Myocyte (in vitro differentiated cells): ENCODE measurements at places on chromosomes 1 and 21. TPM values are rescaled to one million over a fixed set of nuclear protein-coding genes. Genes with fewer than 3 reads are reported as not detected.

HES2 gene
- 12.5 and 24.4 TPM in 2 replicates for total RNA-seq

DNA sequence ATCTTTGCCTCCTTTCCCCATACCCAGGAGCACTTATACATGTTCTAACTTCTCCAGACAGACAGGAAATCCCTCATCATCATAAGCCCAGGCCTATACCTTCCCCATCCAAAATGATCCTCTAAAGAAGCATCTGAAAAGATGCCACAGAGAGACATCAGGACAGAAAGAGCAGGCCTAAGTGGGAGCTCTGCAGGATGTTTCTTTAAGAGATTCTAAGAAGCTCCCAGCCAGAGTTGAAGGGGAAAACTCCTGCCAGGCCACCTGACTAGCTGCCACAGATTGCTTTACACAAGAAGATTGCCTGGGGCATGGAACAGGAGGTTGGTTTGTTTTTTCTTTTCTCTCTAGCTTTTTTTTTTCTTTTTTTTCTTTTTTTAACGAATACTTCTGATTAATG lies 275.8 kb downstream of the VAV3 start:
- no peak for DNase-seq

BRDT gene
- not detected in 2 replicates for total RNA-seq

RASSF5 gene
- 0.11 and 0.16 TPM in 2 replicates for total RNA-seq

GRCh38 chr1:212539737-212540430 lies 68.7 kb upstream of the ATF3 start:
- DNase-seq, result peak; percentile 61

DNA sequence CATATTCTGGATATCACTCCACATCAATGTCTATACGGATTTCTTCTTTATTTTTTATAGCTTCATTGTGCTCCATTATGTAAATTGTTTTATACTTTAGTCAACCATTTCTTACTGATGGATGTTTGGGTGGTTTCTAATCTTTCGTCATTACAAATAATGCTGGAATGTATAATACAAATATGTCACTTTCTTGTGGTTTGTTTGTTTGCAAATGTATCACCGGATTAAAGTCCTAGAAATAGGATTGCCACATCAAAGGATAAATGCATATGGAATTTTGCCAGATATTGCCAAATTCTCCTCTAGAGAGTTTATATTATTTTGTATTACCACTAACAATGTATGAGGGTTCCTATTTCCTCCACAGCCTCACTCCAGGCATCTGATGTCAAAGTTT lies 48.7 kb upstream of the PRDM2 start:
- peak; percentile 3 for DNase-seq

DNA sequence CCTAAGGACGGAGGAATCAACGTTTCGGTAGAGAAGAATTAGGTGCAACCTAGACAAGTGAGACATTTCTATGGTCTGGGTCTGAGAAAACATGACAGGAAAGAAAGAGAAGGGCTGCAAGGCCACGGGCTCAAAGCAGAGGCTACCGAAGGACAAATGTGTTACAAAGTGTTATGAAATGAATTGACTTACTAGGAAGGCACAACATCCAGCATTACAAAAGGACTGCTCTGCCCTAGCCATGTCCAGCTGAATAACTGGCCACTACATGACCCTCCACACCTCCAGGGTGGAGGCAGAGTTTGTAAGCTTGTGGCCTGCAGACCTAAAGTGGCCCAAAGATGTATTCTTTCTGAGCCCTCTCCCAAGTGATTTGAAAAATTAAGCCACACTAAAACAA lies 133.6 kb downstream of the GDAP2 start:
- DNase-seq, result no peak

HEYL gene
- 84.9 and 91.9 TPM in 2 replicates for total RNA-seq

DNA sequence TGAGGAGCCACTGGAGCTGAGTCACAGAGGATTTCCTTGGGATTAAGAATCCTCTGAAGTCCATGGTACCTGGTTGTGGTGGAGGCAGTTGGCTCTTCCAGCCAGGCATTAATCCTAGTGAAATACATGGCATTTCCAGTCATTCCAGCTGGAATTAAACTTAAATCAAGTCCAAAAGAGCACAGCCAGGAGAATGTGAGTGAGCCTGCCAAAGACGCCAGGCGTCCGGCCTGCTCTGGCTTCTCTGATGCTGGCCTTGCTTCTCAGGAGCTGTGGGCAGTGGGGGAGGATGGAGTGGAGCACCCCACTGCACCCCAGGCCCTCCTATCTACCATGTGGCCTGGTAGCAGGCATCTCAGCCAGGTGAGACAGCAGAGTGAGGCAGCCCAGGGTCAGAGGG lies 23.4 kb upstream of the TENT5C start:
- no peak for DNase-seq

CD84 gene
- not detected in 2 replicates for total RNA-seq

COL16A1 gene
- 27.9 and 37.7 TPM in 2 replicates for total RNA-seq

GRCh38 chr1:177865807-177866206 lies 104.1 kb downstream of the SEC16B start:
- no peak for DNase-seq

DNA sequence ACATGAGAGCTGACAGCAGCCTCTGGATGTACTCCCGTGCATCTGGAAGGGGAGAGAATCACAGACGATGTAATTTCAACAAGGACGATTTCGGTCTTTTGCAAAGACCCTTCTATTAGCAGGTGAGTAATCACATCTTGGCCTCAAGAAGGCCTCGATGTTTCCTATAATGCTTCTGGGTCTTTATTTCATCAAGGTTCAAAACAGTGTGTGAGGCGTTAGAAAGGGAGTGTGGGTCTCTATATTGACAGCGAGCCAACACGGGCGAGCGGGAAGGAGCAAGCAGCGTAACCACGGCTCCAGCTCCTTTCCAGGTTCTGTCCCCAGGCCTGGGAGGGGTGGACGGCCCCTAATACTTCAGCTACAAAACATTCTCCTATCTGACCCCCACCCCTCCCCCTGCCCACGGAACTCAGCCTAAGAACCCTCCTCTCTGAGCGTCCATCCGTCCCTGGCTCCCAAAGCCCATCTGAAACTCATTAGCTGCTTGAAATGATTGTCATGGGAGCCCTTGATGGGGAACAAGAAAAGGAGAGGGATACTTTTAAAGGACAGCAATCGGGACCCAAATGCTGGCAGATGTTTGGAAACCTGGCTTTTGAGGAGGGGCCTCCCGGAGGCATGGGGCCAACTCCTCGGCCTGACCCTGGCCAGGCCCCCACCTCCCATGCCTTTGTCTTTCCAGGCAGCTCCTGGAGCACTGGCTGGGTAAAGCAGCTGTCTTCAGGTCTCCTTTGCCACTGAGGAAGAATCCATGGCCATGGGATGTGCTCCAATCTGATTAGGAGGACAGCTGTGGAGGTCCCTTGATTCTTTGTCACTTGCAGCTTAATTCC lies 250.8 kb downstream of the FOXD2 start:
- DNase-seq, result no peak

- DNase-seq, result no peak
These were observed 22.6 kb upstream of the FCGR2A start for GRCh38 chr1:161482610-161483009.

GRCh38 chr21:44730951-44731579 lies 19.7 kb upstream of the TSPEAR start:
- DNase-seq, result no peak

DNA sequence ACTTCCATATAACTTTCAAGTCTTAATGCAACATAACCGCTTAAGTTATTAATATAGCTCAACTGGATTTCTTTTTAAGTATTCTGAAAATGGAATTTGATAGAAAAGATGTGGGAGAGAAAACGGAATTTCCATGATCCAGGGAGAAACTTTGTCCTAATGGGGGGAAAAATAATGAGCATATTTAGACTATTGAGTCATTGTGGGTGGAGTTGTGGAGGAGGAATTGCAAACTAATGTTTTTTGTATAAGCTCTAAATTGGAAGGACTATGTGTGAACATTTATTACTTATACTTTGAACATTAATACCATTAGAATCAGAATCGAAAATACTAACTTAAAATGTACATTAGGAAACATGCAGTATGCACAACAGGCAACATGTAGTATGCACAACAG lies 159.9 kb upstream of the NEGR1 start:
- DNase-seq, result no peak

NR5A2 gene
- total RNA-seq, result not detected in 2 replicates

- DNase-seq, result no peak
These were observed 8.7 kb downstream of the ZNF687 start for GRCh38 chr1:151290709-151291303.

DNA sequence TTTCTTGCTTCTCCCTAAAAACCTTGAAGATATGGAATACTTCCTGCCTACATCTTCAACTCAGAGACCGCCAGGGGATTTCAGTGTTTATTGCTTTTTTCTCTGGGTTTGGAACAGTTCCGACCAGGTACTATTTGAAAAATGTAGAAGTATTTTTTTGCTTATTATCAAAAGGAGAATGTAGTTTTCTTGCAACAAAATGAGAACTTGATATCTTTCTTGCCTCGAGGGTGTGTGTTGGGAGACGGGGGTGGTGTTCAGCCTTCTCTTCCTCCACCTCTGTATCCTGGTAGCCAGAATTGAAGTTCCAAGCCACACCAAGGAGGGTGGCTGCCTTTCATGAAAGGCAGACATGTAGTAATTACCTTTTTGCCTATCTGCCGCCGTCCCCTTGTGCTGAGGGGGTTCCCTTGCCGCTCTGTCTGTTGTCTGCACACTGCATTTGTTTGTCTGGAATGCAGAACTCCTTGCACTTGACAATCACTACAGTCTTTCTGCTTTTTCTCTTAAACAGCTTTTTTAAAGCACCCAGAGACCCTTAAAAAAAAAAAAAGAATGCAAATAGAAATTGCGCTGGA lies 212.1 kb downstream of the PBX1 start:
- DNase-seq, result no peak

DNA sequence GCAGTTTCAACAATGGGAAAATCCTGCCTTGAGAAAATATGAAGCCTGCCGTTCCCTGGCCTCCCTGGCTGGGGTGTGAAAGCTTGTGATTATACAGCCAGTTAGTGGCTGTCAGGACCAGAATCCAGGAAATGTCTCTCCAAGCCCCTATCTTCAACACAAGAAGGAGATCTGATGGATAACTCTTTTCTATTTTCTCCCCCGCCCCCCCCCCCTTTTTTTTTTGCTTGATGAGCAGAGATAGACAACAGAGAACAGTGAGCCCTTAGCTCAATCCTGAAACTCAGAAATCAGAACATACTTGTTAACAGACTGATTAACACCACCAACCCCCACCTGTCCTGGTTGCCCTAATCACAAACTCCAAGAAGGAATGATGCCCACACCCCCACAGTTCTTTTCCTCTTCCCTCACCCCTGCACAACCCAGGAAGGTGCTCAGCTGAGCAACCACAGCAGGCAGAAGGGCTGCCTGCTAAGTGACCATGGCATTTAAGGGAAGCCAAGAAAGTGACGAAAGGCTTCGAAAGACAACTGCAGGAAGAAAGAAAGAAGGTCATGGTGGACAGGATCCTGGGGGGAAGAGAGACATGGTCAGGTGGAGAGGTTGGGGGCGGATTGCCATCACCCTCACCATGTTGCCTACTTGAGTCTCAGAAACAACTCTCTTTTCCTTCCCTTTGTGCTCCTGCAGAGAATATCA lies 12.3 kb upstream of the DENND2D start:
- no peak for DNase-seq

OR10K2 gene
- not detected in 2 replicates for total RNA-seq

- DNase-seq, result no peak
These were observed 53.5 kb downstream of the LGR6 start for GRCh38 chr1:202247104-202247503.
